ENCODE measurements at places on chromosomes 4 and X.

GRCh38 chr4:165682611-165683010, 190.4 kb upstream of the TLL1 start:
- DNase-seq: no peak

- DNase-seq: no peak
These were observed 361.4 kb downstream of the FAT4 start for GRCh38 chr4:125676156-125676555.

DNA sequence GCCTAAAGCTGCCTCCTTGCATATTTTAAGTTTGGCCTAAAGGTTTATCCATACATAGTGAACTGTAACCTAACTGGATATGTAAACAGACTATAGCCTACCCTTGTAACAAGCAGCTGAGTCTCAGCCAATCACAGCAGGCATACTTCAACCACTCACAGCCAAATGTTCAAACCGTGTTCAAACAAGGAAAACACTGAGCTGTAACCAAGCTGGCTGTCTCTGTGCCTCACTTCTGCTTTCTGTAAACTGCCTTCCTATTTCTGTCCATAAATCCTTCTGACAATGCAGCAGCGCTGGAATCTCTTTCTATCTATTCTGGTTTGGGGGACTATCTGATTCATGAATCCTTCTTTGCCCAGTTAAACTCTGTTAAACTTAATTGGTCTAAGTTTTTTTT, 16.4 kb downstream of the DSPP start:
- DNase-seq: no peak

DNA sequence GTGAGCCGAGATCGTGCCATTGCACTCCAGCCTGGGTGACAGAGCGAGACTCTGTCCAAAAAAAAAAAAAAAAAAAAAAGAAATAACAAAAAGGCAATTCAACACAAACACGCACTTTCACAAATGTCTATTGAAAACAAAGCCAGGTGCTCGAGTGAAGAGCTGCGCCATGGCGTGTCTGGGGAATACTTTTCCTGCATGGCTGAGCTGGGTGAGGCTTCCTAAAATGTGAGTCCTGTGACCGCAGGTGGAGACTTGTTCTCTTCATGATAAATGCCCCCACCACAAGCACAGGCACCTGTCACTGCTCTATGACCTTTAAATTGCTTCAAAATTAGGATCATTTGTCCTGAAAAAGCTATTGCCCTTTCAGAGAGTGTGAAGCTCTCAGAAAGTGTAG, 4.0 kb upstream of the ABLIM2 start:
- no peak for DNase-seq

DNA sequence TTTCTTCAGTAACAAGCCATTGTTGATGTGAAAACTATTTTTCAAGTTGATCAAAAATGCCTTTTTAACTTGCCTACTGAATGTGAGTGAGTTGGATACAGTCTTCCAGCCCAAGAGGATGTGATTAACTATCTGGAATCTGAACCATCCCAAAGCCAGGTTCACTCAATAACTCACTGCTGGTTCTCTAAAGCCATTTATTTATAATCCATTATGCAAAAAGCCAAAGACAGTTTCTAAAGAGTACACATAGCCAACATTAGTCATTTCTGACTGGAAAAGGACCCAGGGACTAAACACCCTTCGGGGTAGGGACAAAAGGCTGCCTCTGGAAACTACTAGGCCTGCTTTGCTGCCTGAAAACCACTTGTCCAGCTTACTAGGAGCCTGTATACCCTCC, 109.6 kb downstream of the SHROOM4 start:
- no peak for DNase-seq

DNA sequence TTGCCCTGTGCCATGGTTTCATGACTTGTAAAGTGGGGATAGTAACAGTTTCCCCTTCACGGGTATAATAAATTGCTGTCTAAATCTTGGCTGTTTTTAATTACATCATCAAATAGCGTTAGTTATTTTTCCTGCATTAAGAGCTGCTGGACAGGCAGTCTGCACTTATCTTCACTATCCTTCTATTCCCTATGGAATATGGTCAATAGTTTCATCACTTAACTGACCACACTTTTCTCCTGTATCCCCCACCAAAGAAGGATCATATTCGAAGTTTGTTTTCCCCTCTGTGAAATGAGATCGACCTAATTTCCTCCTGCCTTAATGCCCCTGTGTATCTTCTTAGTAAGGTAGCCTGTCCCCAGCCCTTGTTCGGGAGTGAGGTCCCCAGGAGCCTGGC, 133.2 kb downstream of the SHROOM3 start:
- no peak for DNase-seq

- DNase-seq: no peak
These were observed 56.0 kb downstream of the MED28 start for GRCh38 chr4:17670423-17670822.

- peak; percentile 50 for DNase-seq
These were observed 23.4 kb upstream of the PLCXD1 start for GRCh38 chrX:257681-258289.

DNA sequence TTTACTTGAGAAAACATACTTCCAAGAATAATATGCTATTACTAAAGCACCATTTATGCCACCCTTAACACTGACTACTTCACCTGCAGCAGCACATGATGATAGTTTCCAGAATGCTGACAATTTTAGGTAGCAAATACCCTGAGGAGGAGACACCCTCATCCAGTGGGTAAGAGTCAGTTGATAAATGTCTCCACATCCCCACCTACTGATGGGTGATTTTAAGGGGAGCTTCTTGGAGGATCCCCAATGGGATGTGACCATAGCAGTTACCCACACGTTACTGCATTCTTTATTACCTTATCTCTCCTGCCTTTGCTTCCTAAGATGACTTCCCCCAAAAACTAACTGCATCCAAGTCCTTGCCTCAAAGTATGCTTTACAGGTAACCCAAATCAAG, 131.2 kb upstream of the SMARCAD1 start:
- no peak for DNase-seq

GRCh38 chrX:7983581-7983980, 56.4 kb upstream of the PNPLA4 start:
- no peak for DNase-seq

GRCh38 chr4:186248643-186249042, 17.3 kb upstream of the F11 start:
- no peak for DNase-seq

DNA sequence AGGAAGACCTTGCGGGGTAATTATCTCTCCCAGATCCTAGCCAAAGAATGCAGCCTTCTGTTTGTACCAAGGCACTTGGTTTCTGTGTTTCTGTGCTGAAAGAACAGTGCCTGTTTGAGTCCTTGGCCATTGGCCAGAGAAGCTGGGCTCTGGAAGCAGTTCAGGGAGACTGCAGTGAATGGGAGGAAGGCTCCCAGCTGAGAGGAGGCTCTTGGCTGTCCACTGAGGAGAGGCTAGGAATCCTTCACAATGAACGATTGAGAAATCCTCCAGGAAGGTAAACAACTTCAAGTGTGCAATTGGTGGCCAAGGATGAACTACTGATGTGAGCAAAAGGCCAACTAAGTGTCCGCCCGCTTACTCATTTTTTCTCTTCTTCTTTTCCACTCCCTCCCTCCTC, 61.3 kb downstream of the HS3ST1 start:
- no peak for DNase-seq

- DNase-seq: no peak
These were observed 82.7 kb downstream of the MXRA5 start for GRCh38 chrX:3263681-3264126.

GRCh38 chr4:110196871-110197528, 1.4 kb downstream of the ELOVL6 start:
- peak; percentile 85 for DNase-seq

DNA sequence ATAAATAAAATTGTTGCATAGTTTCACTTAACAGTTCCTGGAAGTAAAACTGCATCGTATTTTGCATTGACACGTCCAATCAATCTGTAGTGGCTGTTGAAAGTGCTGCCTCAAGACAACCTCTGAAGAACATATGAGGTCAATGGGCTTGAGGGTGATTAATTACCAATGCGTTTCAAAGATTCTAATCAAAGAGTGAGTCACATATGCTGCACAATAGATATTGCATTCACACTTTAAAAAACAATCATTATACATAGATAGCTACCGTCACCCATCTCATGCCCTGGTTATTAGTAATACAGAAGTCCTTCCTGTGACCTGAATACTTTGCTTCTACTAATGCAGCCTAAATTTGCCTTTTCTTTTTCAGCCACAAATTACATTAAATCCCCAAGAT, 743.3 kb upstream of the SLIT2 start:
- DNase-seq: no peak

DNA sequence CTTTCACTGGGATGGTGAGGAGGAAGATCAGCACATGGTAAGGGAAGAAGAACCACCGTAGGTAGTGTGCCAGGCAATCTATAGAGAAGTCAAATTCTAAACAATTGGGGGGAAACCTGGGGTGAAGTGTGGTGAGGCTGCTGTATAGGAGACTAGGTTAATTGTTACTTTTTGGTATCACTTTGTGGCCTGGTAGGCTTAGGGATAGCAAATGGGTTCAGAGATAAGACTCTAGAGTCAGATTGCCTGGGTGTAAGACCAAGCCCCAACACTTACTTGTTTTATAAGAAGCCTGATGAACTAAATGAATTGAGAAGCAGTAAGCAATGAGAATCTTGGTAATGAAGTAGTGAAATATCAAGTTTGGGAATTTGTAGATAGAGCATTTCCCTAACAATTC, 8.7 kb downstream of the SMAD1 start:
- DNase-seq: no peak

DNA sequence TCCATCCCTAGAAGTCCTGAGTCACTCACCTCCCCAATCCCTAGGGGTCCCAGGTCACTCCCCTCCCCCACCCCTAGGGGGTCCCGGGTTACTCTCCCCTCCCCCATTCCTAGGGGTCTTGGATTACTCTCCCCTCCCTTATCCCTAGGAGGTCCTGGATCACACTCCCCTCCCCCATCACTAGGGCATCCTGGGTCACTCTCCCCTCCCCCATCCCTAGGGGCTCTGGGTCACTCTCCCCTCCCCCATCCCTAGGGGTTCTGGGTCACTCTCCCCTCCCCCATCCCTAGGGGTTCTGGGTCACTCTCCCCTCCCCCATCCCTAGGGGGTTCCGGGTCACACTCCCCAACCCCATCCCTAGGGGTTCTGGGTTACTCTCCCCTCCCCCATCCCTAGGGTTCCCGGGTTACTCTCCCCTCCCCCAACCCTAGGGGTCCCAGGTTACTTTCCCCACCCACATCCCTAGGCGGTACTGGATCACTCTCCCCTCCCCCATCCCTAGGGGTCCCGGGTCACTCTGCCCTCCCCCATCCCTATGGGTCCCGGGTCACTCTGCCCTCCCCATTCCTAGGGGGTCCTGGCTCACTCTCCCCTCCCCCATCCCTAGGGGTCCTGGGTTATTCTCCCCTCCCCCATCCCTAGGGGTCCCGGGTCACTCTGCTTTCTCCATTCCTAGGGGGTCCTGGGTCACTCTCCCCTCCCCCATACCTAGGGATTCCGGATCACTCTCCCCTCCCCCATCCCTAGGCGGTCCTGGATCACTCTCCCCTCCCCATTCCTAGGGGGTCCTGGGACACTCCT, 2.1 kb downstream of the ASMTL start:
- DNase-seq: peak; percentile 62

- no peak for DNase-seq
These were observed 51.2 kb upstream of the C1QTNF7 start for GRCh38 chr4:15376594-15376993.

GRCh38 chrX:48905090-48905790, 6.2 kb downstream of the SLC35A2 start:
- DNase-seq: no peak
